CD4-positive, alpha-beta T cell treated with Interleukin-21 for 1 hour (primary cell): ENCODE measurements at places on chromosomes 11 and 22.

GRCh38 chr22:45468872-45469271 lies 33.8 kb upstream of the FBLN1 start:
- DNase-seq: no peak

DNA sequence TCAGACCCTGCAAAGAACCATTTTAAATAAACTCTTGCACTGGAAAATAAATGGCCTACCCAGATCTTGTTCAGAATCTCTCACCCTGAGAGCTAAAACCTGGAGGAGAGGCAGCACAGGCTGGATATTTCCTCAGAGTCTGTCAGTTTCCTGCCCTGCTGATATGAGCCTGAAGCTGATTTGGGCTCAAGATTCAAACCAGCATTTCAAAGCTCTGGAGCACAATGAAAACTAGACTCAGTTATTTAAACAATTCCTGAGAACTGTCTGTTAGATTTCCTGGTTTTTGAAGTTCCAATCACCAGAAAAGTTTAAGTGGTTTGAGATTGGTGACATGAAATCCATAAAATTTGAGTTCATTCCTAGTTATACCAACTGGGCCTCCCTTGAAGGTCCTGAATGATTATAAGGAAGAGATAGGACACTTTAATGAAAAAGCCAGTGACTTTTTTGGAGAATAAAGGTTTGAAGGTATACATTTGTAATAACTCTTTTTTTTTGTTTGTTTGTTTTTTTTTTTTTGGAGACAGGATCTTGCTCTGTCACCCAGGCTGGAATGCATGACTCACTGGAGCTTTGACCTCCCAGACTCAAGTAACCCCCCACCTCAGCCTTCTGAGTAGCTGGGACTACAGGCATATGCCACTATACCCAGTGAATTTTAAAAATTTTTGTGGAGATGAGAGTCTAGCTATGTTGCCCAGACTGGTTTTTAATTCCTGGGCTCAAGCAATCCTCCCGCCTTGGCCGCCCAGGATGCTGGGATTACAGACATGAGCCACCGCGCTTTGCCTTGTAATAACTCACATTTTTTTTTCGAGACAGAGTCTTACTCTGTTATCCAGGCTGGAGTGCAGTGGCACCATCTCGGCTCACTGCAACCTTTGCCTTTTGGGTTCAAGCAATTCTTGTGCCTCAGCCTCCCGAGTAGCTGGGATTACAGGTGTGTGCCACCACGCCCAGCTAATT lies 8.0 kb upstream of the ESAM start:
- DNase-seq: no peak

- no peak for DNase-seq
Measured at GRCh38 chr11:1736447-1736992, 13.9 kb downstream of the IFITM10 start.

DNA sequence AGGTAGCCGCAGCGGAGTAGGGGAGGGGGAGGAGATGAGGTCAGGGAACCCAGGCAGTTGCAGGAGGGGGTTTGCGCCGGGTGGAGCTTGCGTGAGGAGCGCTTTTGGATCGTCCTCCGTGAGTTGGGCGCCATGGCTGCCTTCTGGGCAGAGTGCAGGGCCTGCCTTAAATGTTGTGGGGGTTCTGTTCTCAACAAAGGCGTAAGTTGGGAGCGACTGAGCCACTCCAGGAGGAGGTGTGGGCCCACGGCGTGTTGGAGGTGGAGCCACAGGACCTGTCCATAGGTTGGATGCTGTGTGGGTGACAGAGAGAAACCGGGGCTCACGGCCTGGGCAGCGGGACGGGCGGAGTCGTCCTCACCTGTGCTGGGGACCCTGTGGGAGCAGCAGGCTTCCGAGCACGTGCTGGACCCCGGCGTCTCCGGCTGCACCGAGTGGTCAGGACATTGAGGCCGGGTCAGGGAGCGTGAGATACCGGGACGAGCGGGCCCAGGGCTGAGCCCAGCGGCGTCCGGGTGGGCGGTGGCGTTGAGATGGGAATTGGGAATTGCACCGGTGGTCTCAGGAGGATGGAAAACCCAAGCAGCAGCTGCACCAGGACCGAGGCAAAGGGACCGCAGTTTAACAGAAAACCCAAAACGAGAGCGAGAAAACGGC lies 977 bp upstream of the PGGHG start:
- peak; percentile 69 for DNase-seq

DNA sequence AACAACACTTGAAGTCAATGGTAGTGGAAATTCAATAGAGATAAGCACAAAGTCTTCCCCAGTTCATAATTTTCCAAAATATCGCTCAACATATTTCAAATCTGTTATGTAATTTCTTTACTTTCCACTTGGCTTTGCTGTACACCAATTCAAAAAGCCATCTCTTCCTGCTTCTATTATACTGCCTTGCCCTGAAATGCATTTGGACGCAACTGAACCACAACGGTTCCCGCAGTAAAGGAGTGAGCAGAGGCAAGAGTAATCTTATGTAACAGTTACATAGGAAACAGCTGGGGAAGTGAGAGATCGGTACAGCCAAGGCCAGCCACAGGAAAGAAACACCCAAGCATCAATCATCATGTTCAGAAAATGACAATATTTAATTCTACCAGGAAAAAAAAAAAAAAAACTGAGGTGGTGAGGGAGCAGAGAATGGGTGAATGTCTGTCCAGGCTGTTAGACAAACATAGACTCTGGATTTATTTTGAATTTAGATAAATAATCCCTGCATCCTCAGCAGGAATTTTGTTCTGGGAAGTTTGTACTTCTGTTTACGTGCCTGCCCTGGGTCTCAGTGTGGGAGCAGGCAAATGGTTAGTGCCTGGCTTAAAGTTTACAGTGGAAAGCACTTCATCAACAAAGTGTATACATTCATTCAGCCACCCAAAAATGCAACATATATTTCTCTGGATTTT lies 392.2 kb downstream of the ETS1 start:
- DNase-seq: peak; percentile 77

DNA sequence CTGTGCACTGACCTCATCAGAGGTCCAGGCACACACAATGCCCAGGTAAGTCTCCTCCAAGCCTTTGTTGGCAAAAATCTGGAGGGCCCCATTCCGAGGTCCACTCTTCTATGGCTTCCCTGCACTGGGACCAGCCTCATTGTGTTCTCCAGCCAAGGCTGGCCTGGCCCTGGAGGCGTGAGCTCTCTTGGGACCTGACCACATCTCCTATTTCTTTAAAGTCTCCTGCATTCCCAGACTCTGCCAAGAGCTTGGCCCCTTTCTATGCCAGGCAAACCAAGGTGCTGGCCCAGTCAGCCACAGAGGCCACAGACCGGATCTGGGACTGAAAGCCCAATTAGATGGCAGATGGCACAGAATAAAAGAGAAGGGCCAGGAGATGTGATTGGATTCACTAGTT lies 55.1 kb downstream of the C11orf58 start:
- DNase-seq: no peak

DNA sequence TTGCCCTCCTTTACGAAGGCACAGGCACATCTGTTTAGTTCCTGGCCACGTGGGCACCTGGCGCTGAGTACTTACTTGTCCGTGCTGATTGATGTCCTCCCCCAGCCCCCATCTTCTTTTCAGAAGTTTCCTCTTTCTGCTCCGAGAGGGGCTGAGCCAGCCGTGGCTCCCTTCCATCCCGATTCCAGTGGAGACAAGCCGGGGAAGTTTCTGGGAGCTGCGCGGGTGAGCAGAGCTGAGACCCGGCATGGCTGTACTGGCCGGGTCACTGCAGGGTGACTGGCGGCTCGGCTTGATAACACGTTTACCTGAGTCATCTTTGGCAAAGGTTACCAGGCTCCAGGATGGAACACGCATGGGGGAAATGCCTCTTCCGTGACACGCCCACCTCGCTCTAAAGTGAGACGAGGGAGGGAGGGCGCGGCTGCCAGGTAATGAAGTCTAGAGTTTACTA lies 45.4 kb upstream of the ATXN10 start:
- DNase-seq: no peak

GRCh38 chr22:43424666-43425630 lies 13.1 kb downstream of the MPPED1 start:
- no peak for DNase-seq

DNA sequence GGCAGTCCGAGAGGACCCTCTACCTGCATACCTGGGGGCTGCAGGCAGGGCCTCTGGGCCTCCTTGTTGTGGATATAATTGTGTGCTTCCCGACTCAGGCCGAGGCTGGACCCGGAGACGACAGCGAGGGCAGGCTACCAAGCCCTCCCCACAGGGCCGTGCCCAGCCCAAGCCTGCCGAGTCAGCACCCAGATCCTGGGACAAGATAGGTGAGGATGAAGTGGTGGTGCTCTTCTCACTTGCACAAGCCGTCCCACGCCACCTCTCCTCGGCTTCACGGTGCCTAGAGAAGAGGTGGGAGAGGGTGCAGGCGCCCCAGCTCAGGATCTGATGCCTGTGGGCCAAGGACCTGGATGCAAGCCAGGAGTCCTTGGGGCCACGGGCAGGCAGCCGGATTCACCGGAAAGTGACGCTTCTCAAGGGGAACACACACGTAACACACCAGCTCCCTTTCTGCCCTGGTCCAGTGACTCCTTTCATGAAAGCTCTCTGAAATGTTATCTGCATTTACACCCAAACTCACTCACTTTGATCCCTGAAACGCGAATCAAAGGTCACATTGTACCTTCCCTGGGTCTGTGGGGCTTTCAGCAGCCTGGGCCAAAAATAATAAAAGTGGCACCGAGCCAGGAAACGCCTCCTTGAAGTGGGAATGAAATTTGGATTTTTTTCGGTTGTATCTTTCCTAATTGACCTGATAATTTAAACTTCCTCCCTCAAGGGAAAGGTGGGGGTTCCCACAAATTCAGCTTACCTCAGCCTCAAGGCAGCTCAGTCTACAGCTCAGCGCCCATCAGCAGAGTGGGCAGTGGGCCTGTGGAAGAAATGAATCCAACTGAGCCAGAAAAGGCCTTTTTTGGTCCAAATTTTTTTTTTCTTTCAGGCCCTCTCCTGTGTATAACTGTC lies 1.1 kb upstream of the GNB1L start:
- DNase-seq: peak; percentile 46

GRCh38 chr11:117849781-117850414 lies 25.4 kb upstream of the FXYD2 start:
- DNase-seq: peak; percentile 8

- DNase-seq: peak; percentile 1
Measured at GRCh38 chr11:44066732-44067141, 667 bp downstream of the ACCS start.

GRCh38 chr11:130806746-130807145 lies 109.5 kb downstream of the SNX19 start:
- no peak for DNase-seq

DNA sequence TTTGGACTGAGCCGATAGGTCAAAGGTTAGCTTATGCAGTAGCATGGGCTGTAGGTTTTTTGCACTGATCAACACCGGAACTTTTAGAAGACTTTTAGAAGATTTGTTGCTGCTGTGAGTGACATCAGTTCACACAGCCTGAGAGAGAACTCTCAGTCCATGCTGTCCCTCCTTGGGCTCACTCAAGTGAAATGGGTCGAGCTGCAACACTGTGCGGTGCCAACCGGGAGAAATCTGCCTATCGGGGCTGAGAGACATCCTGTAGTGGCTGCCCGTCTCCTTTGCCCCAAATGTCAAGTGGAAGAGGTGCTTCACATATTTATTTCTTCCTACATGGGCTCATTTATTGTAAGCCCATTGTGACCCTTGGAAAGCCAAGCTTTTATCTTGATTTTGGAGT lies 170.2 kb downstream of the LDLRAD3 start:
- no peak for DNase-seq

- no peak for DNase-seq
Measured at GRCh38 chr11:128717516-128717915, 23.6 kb downstream of the FLI1 start.

DNA sequence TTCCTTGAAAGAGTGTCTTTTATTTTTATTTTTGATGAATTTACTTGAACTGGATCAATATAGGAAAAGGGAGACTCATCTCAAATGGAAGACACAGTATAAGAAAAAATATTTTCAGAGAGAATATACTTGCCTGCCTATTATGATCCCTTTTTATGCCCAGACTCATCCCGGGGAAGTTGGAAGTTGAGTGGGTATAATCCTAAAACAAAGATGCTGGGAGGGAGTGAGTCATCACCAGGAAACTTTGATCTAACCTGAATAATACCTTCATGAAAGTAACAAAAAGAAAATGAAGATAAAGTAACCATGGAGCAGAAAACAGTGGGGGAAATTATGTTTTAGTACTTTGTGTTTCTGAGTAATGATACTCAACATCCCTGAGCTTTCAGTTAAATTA lies 1514.0 kb downstream of the FAM181B start:
- no peak for DNase-seq

DNA sequence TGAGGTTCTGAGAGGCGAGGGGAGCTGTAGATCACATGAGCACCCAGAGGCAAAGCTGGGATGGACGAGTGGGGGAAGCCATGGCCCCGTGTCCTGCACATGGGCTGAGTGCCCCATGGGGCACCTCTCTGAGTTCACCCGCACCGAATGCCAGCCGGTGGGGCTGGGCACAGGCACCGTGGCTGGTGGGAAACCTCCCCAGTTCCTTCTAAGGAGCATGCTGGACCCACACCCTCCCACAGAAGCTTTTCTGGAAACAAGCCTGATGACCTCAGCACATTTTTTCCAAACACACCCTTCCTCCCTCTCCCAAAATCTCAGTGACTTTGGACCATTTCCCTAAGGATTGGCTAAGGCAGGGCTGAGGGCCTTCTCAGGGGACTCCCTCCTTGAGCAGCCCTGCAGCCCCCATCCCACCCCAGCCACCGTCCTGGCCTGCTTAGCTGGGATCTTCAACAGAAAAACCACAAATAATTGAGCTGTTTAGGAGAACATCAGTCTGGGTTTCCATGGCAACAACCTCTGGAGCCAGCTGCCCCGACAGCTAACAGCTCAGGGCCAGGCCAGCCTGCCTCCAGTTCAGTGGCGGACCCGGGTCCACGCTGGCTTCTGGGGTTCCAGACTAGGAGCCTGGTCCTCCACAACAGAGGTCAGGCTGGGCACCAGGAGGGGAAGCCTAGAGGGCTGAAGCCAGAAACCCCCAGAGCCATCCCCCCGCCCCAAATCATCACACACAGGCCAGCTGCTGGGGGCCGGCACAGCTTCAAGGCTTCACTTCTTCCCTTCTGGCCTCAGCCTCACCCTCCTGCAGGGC lies 18.1 kb upstream of the LINC01488 start:
- DNase-seq: no peak

GRCh38 chr22:39526736-39527171 lies 5.8 kb downstream of the RPS19BP1 start:
- DNase-seq: peak; percentile 41

DNA sequence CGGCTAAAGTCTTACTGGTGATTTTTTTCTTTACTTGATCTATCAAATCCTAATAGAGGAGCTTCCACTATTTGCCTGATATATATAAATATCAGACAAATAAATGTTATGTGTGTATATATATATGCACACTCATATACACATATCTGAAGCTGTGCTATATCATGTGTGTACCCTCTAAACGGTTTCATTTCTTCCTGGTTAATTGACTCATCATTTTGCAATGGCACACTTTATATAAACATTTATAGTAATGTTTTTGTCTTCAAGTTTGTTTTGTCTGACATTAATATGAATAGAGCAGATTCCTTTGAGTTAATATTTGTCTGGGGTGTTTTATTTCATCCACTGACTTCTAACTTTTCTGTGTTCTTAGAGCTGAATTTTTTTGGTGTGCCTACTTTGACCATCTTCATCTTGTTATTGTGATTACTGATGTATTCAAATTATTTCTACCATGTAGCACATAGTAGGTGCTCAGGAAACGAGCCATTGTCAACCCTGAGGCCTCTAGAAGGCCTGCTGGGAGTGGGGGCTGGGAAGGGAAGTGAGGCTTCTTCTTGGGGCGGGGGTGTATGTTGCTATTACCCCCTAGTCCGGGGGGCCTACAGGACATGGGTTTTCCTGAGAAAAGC lies 82.6 kb downstream of the LRRC32 start:
- DNase-seq: no peak

GRCh38 chr11:69588270-69588669 lies 52.7 kb upstream of the CCND1 start:
- DNase-seq: no peak

- no peak for DNase-seq
Measured at GRCh38 chr11:64659417-64660144, 63.4 kb downstream of the NRXN2 start.
